ENCODE measurements at places on chromosomes 1 and 21. TPM values are rescaled to one million over a fixed set of nuclear protein-coding genes. Genes with fewer than 3 reads are reported as not detected.

The LIN9 gene
- 0.73 TPM for polyA plus RNA-seq

The OLFML2B gene
- polyA plus RNA-seq, result 2.9 TPM

The SHE gene
- polyA plus RNA-seq, result 7.6 TPM

The C1orf94 gene
- not detected for polyA plus RNA-seq

The ADAMTS5 gene
- polyA plus RNA-seq, result 1.7 TPM

The BCAN gene
- polyA plus RNA-seq, result 0.45 TPM

The RNF186 gene
- 111 TPM for polyA plus RNA-seq

The TRIM45 gene
- polyA plus RNA-seq, result 4.5 TPM
